Epithelial cell of proximal tubule (primary cell): ENCODE measurements at places on chromosomes 11 and 22. TPM values are rescaled to one million over a fixed set of nuclear protein-coding genes. Genes with fewer than 3 reads are reported as not detected.

Gene OLFML1
- not detected in 2 replicates for total RNA-seq

Gene SMC1B
- total RNA-seq = 0.63 TPM in 1 of 2 replicates, not detected in the other

Gene CRYAB
- 5.9 and 25.8 TPM in 2 replicates for total RNA-seq

Gene MYEOV
- total RNA-seq = 8.6 and 14.9 TPM in 2 replicates

Gene RTN4RL2
- 0.98 TPM in 1 of 2 replicates, not detected in the other for total RNA-seq

Gene C11orf42
- not detected in 2 replicates for total RNA-seq

Gene TMEM121B
- 0.06 and 0.36 TPM in 2 replicates for total RNA-seq

Gene SLC22A6
- not detected in 2 replicates for total RNA-seq

Gene APOA4
- not detected in 2 replicates for total RNA-seq

Gene KCNC1
- not detected in 2 replicates for total RNA-seq

Gene CHRM1
- not detected in 2 replicates for total RNA-seq

Gene LMNTD2
- 1.5 and 2.2 TPM in 2 replicates for total RNA-seq

Gene ACTN3
- not detected in 2 replicates for total RNA-seq

Gene DMC1
- total RNA-seq = 4.4 and 6.3 TPM in 2 replicates

Gene PRDM11
- 4.6 and 6.7 TPM in 2 replicates for total RNA-seq

Gene TRIM48
- not detected in 2 replicates for total RNA-seq

Gene SNU13
- 183 and 246 TPM in 2 replicates for total RNA-seq

Gene RAG1
- 1.0 and 2.0 TPM in 2 replicates for total RNA-seq

Gene ST14
- total RNA-seq = 43.9 and 75.5 TPM in 2 replicates

Gene NEU3
- 4.5 and 12.3 TPM in 2 replicates for total RNA-seq

Gene PPP6R2
- 35.7 and 49.3 TPM in 2 replicates for total RNA-seq

Gene FAM89B
- 64.0 and 67.1 TPM in 2 replicates for total RNA-seq

Gene SLC22A9
- total RNA-seq = not detected in 2 replicates

Gene TPBGL
- total RNA-seq = not detected in 2 replicates

Gene SEC14L6
- total RNA-seq = 2.1 and 11.6 TPM in 2 replicates

Gene CD151
- total RNA-seq = 538 and 626 TPM in 2 replicates

Gene RASD2
- total RNA-seq = 0.07 and 0.12 TPM in 2 replicates

Gene WT1
- total RNA-seq = 3.0 and 10.6 TPM in 2 replicates

Gene MMP27
- not detected in 2 replicates for total RNA-seq

Gene GAB2
- total RNA-seq = 11.7 and 15.0 TPM in 2 replicates

Gene IGLL5
- total RNA-seq = not detected in 2 replicates

Gene CSF2RB
- under 0.01 TPM in 1 of 2 replicates, not detected in the other for total RNA-seq
